ENCODE measurements at places on chromosomes 7 and 10. TPM values are rescaled to one million over a fixed set of nuclear protein-coding genes. Genes with fewer than 3 reads are reported as not detected.
A peak's percentile ranks its signal among the peaks of the same experiment; 100 is the strongest.

DNA sequence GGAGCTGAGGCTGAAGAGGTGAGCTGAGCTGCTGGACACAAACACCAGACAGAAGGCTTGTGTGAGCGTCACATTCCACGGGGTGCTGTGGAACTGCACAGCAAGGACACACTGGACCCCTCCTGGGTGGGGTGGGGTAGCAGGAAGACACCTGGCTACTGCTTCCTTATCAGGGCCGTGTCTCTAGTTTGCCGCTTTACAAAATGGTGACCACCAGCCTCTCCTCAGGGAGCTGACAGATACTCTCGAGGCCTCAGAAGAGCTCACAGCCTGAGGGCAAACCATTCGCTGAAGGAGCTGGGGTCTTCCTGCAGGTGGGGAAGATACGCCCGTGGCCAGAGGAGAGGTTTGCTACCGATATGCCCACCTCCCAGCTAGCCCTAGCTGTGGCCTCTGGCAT lies 461.9 kb downstream of the PLXNA4 start:
- H3K4me1 ChIP-seq: no peaks in the 10 kb centered on the region
- H3K27me3 ChIP-seq: peaks cover 2% of the 10 kb centered on the region
- no peak for DNase-seq
- H3K4me3 ChIP-seq: no peak overlapping the region
- no peak overlapping the region for H3K27ac ChIP-seq
- no peaks in the 10 kb centered on the region for H3K36me3 ChIP-seq

- DNase-seq: no peak
- H3K27me3 ChIP-seq: peaks cover 26% of the 10 kb centered on the region
- H3K4me3 ChIP-seq: no peak overlapping the region
Observed at GRCh38 chr10:3263082-3263481, 90.5 kb upstream of the PITRM1 start.

Gene C10orf53
- total RNA-seq: not detected

GRCh38 chr7:91082038-91082437 lies 182.2 kb upstream of the FZD1 start:
- no peak overlapping the region for H3K27ac ChIP-seq
- H3K36me3 ChIP-seq: no peaks in the 10 kb centered on the region
- H3K4me1 ChIP-seq: no peaks in the 10 kb centered on the region
- peaks cover 3% of the 10 kb centered on the region for H3K27me3 ChIP-seq
- DNase-seq: no peak

Gene SPDYE6
- total RNA-seq: 0.13 TPM

DNA sequence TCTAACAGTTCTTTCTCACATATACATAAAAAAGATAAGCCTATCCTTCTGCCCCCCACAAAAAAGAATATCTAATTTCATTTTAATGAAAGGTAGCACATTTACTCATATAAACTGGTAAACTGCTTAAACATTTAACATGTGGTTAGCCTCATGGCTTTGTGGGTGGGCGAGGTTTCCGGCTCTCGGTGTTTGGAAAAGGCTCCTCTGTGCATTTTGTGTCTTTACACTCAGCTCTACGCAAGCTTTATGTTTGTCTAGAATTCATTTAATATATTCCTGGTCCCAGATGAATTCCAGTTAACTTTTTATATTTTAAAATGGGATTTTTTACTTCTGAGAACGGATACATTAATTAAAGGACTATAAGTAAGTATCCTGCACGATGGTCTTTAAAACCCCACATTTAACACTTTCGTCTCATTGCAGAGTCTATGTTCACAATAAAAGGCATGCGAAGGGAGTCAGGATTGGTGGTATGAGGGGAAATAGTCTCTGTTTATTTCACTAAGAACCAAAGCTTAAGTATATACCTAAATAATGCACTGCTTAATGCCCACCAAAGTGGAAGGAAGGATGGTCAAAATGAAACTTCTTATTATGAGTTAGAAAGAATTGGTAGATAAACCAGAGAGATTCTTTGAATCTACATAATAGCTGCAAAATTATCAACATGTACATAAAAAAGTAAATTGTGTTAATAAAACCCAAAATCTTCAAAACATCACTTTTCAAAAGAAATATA lies 197.2 kb downstream of the CRPPA start:
- H3K4me1 ChIP-seq: peaks cover 16% of the 10 kb centered on the region
- H3K27ac ChIP-seq: peak overlapping the region; percentile 48
- H3K27me3 ChIP-seq: no peaks in the 10 kb centered on the region
- H3K36me3 ChIP-seq: no peaks in the 10 kb centered on the region
- H3K4me3 ChIP-seq: peak overlapping the region; percentile 38

GRCh38 chr10:76009531-76009930 lies 578.1 kb downstream of the LRMDA start:
- H3K4me3 ChIP-seq: no peak overlapping the region
- DNase-seq: no peak
- H3K4me1 ChIP-seq: no peaks in the 10 kb centered on the region
- H3K27ac ChIP-seq: no peak overlapping the region
- H3K36me3 ChIP-seq: no peaks in the 10 kb centered on the region

DNA sequence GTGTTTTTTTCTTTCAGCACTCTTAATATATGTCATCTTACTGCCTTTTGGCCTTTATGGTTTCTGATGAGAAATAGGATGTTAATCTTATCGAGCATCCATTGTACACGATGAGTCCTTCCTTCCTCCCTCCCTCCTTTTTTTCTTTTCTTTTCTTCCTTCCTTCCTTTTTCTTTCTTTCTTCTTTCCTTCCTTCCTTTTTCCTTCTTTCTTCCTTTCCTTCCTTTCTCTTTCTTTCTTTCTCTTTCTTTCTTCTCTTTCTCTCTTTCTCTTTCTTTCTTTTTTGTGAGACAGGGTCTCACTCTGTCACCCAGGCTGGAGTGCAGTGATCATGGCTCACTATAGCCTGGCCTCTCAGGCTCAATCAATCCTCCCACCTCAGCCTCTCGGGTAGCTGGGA lies 8.4 kb downstream of the RPEL1 start:
- H3K4me1 ChIP-seq: peaks cover 18% of the 10 kb centered on the region
- DNase-seq: no peak
- peaks cover 6% of the 10 kb centered on the region for H3K36me3 ChIP-seq
- no peak overlapping the region for H3K4me3 ChIP-seq
- peaks cover 2% of the 10 kb centered on the region for H3K27me3 ChIP-seq

GRCh38 chr7:29276199-29276598 lies 81.6 kb downstream of the CHN2 start:
- no peak overlapping the region for H3K27ac ChIP-seq
- H3K36me3 ChIP-seq: peaks cover 4% of the 10 kb centered on the region
- no peak for DNase-seq
- H3K4me3 ChIP-seq: no peak overlapping the region
- H3K4me1 ChIP-seq: peaks cover 28% of the 10 kb centered on the region
- peaks cover 18% of the 10 kb centered on the region for H3K27me3 ChIP-seq

Gene SPDYE2B
- total RNA-seq: 0.15 TPM

Gene NRAP
- total RNA-seq: not detected

DNA sequence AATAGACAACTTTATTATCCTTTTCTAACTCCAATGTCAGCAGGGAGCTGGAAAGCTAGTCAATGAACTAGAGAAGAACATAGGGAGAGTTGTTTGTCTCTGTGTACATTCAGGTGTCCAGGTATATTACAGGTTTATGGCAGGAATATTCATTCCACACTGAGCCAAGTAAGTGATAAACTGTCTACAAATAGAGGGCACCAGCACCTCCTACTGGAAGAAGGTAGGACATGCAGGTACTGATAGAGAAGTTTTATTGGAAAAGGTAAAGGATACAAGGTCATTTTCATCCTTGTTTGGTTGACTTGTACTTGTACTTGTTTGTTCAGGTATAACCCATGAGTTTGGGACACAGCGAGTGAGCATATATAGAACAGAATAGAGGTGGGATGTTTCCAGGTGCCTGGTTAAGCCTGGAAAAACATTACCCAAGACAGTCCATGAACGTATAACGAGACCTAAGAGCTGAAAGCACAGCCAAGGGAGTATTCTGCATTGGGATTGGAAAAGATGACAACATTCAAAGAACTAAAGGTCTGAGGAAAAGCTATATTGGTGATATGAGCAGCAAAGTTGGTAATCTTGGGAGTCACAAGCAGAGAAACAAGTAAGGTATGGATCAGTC lies 61.4 kb upstream of the PPP1R3C start:
- H3K27me3 ChIP-seq: peaks cover 3% of the 10 kb centered on the region
- no peak for DNase-seq
- H3K4me3 ChIP-seq: no peak overlapping the region
- H3K27ac ChIP-seq: no peak overlapping the region

- no peak for DNase-seq
- H3K36me3 ChIP-seq: no peaks in the 10 kb centered on the region
- H3K27me3 ChIP-seq: no peaks in the 10 kb centered on the region
- H3K27ac ChIP-seq: no peak overlapping the region
- H3K4me1 ChIP-seq: no peaks in the 10 kb centered on the region
Observed at GRCh38 chr7:117347962-117348672, 25.3 kb upstream of the WNT2 start.

Gene SLC39A12
- not detected for total RNA-seq

DNA sequence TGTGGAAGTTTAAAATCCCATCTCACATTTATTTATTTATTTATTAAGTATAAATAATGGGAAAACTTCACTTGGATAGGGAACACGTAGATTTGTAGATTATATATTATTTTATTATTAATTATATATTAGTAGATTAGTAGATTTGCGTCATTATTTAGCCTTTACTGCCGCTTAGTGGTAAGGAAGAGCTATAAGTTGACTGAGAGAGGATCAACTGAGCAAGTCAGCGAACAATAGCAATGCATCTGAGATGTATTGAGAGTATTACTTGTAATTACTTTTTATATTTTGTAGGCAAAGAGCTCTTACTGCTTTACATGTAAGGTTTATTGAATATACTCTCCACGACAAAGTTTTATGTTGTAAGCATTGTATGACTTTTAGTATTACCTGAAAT lies 244.5 kb upstream of the ANKRD30A start:
- no peaks in the 10 kb centered on the region for H3K27me3 ChIP-seq
- H3K27ac ChIP-seq: no peak overlapping the region
- DNase-seq: no peak
- H3K4me3 ChIP-seq: no peak overlapping the region
- no peaks in the 10 kb centered on the region for H3K4me1 ChIP-seq

Gene CTBP2
- 0.15 TPM for total RNA-seq

Gene CRHR2
- total RNA-seq: not detected

DNA sequence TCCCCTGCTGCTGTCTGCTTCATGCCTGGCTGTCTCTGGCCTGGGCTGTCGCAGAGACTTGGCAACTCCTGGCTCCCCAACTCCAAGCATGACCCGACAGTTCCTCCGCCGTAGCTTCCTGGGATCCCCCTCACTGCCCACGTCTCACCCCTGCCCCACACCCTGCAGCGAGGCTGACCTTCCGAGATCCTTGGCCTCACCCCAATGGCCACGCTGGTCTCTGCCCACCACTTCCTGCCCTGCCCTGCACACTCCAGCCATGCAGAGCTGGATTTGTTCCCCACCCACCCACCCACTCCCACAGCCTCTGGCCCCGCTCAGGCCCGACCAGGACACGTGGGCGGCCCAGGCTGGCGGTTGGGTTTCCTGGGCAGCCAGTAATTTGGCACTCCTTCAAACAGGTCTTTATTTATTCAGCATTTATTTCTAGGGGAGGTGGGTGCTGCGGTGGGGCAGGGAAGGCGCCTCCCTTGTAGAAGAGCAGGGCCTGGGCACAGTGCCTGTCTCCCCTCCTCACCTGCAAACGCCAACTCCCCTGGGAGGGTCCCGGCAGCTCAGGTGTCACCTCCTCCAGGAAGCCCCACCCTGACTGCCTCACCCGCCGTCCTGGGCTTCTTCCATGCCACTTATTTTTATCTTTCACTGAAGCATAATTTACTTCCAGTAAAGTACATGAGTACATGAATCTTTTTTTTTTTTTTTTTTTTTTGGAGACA lies 25.5 kb downstream of the GTF2IRD1 start:
- no peak overlapping the region for H3K27ac ChIP-seq
- no peaks in the 10 kb centered on the region for H3K36me3 ChIP-seq
- H3K4me3 ChIP-seq: no peak overlapping the region
- no peak for DNase-seq
- H3K4me1 ChIP-seq: no peaks in the 10 kb centered on the region
- peaks cover 4% of the 10 kb centered on the region for H3K27me3 ChIP-seq

GRCh38 chr10:129525401-129525801 lies 58.4 kb downstream of the MGMT start:
- peaks cover 8% of the 10 kb centered on the region for H3K36me3 ChIP-seq
- no peak overlapping the region for H3K4me3 ChIP-seq
- H3K27me3 ChIP-seq: no peaks in the 10 kb centered on the region
- no peaks in the 10 kb centered on the region for H3K4me1 ChIP-seq

DNA sequence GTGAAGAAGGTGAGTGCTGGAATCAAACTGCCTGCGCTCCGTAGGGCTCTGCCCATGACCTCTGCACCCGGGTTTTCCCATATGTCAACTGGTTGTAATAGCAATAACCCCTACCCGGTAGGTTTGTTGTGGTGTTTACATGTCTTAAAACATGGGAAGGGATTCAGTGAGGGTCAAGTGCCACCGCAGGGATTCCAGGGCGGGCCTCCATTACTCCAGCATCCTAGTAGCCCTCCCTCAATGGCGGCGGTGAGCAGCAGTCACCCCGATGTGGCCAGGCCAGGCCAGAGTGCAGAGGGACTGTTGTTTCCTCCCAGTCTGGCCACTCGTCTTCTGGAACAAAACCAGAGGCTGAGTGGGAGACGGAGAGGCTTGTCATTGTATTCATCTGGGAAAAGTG lies 37.6 kb upstream of the ENO4 start:
- no peaks in the 10 kb centered on the region for H3K36me3 ChIP-seq
- DNase-seq: no peak
- H3K27me3 ChIP-seq: peaks cover 3% of the 10 kb centered on the region
- no peak overlapping the region for H3K27ac ChIP-seq

- peaks cover 19% of the 10 kb centered on the region for H3K27me3 ChIP-seq
- DNase-seq: no peak
- H3K4me1 ChIP-seq: no peaks in the 10 kb centered on the region
Observed at GRCh38 chr10:89283936-89284475, 17.8 kb upstream of the IFIT2 start.

Gene NPTX2
- not detected for total RNA-seq

GRCh38 chr7:82699773-82700186 lies 256.2 kb upstream of the CACNA2D1 start:
- H3K27me3 ChIP-seq: no peaks in the 10 kb centered on the region
- H3K4me3 ChIP-seq: no peak overlapping the region
- H3K27ac ChIP-seq: no peak overlapping the region
- no peaks in the 10 kb centered on the region for H3K4me1 ChIP-seq
- no peaks in the 10 kb centered on the region for H3K36me3 ChIP-seq

Gene PTPRE
- 30.6 TPM for total RNA-seq

Gene FOXI2
- total RNA-seq: not detected

Gene PNLIPRP1
- not detected for total RNA-seq

GRCh38 chr10:69819716-69820506 lies 18.2 kb downstream of the COL13A1 start:
- DNase-seq: no peak
- no peak overlapping the region for H3K4me3 ChIP-seq
- H3K36me3 ChIP-seq: no peaks in the 10 kb centered on the region
- H3K4me1 ChIP-seq: peaks cover 27% of the 10 kb centered on the region
